ENCODE measurements at places on chromosomes 4 and X.

GRCh38 chr4:35229021-35229420 lies 1015.3 kb downstream of the ARAP2 start:
- no peak for DNase-seq

DNA sequence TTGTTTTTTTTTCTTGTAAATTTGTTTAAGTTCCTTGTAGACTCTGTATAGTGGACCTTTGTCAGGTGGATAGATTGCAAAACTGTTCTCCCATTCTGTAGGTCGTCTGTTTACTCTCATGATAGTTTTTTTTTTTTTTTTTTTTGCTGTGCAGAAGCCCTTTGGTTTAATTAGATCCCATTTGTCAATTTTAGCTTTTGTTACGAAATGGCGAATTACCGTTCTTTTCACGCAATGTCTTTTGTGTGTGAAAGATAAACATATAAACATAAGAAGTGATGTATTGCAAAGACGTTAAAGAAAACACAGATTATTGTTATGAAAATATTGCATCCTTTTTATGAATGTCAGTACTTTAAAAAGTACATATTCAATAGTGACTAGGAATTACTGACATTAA lies 34.5 kb downstream of the MAGEA10 start:
- no peak for DNase-seq

DNA sequence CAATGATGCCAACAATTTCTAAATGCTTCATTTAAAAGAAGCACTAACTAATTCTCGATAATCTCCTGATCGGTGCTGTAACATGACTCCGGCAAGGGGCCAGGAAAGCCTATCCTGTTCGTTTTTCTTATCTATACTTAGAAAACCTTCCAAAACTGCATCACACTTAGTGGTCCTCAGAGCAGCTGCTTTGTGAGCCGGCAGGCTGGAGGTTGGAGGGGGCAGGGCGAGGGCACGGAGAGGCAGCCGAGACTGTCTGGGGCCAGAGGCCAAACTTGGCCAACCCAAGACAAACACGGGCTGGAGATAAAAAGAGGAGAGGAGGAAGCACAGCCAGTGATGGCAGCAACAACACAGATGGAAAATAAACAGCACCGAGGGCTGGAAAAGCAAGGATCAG lies 455.7 kb downstream of the BCOR start:
- no peak for DNase-seq

DNA sequence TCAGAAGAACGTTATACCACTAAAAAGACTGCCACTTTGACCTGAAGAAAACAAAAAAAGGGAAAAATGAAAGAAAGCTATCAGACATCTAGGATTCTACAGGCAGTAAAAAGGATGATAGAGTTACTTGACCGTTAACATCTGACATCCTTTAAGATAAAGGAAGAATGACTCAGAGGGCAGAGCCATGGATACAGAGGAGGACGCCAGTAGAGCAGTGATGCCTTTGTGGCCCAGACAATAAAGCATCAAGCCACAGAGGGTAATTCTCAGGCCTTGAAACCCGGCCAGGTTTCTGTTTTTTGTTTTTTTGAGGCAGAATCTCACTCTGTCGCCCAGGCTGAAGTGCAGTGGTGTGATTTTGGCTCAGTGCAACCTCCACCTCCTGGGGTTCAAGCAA lies 9.5 kb upstream of the BEX1 start:
- no peak for DNase-seq

DNA sequence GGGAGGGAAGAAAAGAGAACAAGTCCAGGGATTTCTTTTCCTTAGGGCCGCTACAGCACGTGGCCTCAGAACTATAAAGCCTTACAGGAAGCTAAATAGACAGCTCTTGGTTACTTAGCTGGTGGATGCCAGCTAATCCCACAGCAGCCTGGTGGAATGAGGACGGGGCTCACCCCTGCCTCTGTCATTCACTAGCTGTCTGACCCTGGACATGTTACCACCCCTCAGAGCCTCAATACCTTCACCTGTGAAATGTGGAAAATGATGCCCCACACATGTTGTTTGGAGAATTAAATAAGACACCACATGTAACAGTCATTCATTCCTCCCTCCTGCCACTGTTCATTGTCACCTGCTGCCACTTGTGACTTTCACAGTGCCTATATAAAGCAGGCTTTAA lies 15.7 kb downstream of the CCKAR start:
- no peak for DNase-seq

DNA sequence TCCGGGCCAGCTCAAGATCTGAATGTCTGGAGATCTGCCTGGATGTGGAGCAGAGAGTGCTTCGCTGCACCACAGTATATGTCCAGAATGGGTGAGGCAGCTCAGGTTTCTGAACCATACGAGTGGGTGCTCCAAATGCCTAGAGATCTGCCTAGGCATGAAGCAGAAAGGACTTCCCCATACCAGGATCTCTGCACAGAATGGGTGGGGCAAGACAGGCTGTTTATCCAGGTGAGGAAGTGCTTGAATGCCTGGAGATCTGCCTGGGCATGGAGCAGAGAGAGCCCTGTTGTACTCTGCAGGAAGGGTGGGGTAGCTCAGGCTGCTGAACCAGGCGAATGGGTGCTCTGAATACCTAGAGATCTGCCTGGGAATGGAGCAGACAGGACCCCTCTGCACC lies 45.4 kb upstream of the MAGEC2 start:
- no peak for DNase-seq

DNA sequence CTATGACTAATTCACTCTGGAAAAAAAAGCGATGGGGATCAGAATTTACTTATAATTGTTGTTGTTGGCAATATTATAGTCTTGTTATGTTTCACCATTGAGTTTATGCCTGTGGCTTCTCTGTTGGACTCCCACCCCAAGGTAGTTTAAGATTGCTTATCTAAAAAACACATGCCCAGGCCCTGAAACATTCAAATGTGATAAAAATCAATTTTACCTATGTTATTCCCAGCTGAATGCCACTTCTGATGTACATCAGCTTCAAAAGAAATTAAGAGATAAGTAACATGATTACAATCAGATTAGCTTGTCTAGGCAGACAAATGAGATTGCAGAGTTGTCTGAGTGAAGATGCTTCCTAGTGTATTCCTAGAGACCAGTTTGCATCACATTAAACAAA lies 484.7 kb downstream of the PCDH7 start:
- DNase-seq, result no peak

GRCh38 chr4:54898056-54898562 lies 227.3 kb downstream of the KDR start:
- DNase-seq, result no peak

DNA sequence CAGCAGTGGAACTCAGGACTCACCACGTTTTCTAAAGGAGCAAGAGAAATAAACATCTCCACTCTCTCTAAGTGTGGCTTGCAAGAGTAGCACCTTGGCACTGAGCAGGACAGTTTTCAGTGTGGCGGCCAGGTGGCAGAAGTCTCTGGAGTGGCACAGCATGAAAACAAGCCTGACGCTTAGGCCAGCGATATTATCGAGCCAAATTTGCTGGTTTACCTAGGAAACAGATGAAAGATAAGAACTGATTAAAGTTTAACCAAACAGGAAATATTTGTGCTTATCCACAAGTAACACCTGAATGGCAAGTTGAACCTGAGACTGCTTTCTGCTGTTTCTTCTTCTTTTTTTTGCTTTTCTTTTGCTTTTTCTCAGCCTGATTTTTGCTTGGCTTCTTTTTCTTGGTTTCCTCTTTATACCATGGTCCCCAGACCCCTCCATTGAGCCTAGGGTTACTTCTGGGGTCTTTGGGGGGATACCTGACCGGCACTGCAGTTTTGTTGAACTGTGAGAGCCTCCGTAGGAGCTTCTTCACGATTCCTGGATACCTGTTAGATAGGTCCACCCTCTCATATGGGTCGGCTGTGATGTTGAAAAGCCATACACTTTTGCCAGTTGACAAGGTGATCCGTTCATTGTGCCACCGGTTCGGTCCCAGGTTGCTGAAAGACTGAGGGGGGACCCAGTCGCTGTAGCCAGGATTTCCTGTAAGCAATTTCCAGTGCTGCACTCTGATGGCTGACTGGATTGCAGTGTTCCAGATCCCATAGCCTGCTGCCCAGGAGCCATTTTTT lies 77.3 kb downstream of the ARSJ start:
- peak; percentile 27 for DNase-seq

DNA sequence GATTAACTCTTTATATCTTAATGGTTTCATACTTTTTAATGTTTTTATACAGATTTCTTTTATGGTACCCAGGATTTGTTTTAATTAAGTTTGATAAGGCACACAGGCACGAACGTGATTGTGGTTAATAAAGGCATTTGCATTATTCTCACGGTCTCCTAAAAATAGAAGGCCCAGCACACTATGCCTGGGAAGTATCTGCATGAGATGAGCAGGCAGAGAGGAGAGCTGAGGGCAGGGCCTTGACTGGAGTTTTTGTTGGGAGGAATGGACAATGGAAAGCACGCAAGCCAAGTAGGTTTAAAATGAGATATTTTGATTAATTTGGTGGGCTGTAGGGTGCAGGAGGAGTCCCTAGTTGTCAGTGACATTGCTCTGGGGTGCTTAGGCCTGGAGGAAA lies 1714.3 kb upstream of the PCDH7 start:
- DNase-seq, result no peak

All from activated CD4-positive, alpha-beta T cell treated with anti-CD3 and anti-CD28 coated beads, Interleukin-2, Interleukin-4, amounts not matched to agents 100 ng/mL and 50 ng/mL, durations not matched to agents 16 hours and 8 hours (primary cell).